Activated T-helper 1 cell treated with anti-CD3 and anti-CD28 coated beads, Interleukin-2, amount 50 U/mL, for 16 hours (primary cell): ENCODE measurements at places on chromosomes 5 and 9.

DNA sequence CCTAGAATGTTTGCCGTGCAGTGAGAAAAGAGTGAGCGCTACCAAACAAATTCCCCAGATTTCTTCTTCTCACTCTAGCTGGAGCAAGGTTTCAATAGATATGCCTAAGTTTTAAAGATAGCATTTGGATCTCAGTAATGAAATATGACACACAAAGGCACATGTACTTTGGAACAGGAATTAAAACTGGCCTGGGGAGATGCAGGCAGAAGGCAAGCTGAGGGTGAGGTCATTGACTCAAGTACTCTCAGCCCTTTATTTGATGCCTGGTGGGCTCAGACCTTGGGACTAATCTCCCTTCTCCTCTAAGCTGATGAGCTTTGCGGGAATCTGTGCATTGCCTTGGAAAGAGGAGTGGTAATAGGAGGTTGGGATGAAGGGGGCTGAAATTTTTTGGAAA is 323.3 kb upstream of the SLC30A5 start:
- DNase-seq: no peak

GRCh38 chr5:162037431-162037830 is 30.1 kb upstream of the GABRG2 start:
- DNase-seq: no peak

DNA sequence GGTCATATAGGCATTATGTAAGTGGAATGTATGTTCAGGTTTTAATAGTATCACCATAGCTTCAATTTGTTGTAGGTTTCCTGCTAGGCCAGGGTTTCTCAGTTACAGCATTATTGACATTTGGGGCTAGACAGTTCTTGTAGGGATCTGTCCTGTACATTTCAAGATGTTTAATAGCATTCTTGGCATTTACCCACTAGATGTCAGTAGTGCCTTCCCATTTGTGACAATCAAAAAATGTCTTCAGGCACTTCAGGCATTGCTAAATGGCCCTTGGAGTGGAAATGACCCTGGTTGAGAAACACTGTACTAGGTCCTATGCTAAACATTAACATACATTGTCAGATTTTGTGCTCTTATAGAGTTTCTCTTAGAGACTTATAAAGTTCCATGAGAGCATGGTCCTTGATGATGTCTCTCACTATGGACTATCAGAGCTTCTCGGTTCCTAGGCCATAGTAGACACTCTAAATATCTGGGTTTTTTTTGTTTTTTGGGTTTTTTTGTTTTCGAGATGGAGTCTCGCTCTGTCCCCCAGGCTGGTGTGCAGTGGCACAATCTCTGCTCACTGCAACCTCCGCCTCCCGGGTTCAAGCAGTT is 1.4 kb downstream of the KIF20A start:
- DNase-seq: no peak

DNA sequence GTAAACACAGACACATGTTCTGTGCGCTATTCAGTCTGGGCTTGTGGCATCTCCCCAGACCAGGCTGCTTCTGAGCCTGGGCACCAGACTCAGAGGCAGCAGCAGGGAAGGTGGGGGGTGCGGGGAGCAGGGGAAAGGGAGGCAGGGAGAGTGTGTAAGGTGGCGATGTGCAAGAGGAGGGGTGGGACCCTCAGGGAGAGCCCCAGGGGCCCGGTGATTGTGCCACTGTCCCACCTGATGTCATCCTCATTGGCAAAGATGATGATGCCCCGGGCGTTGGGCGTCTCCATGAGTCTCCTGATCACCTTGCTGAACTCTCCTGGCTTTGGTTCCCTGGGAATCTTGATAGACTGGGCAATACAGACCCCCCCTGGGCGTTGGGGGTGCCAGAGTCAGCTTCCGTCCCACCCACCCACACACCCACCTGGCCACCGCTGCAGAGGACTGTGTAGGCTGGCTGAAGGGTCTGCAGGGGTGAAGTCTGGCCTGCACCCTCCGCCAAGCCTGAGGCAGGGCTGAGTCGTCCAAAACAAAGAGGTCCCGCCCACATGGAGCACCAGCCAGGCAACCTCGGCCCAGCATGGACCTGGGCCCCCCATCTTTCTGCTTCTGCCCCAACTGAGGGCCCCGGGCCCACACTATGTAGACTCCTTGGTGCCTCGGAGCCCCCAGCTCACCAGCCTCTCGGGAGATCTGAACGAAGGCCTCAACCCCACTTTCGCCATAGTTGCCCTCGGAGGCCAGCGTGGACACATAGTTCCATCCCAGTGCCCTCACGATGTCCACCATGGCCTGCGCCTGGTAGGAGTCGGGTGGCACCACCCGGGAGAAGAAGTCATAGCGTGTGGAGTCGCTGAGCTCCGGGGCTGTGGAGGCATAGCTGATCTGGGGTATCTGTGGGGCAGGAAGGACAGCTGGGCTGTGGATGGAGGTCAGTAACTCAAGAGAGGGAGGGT is 3.7 kb downstream of the GRM6 start:
- no peak for DNase-seq

- DNase-seq: no peak
Observed at GRCh38 chr5:83400241-83400640, 71.3 kb upstream of the VCAN start.

DNA sequence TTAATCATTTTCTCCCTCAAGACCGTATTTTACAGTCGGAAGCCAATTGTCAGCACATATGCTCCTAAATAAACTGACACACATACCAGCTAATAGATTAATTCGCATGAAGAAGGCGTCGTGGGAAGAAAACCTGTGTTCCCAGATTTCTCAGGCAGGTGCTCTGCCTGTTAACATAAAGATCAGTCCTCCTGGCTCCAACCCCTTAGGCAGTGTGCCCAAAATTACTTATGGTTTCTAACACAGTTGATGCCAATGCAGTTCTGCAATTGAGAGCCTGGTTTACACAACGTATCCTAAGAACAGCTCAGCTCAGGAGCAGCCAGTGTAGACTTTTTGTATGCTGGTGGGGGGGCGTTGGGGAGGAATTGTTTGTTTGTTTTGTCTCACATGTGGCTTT is 208.3 kb downstream of the ENC1 start:
- DNase-seq: no peak

DNA sequence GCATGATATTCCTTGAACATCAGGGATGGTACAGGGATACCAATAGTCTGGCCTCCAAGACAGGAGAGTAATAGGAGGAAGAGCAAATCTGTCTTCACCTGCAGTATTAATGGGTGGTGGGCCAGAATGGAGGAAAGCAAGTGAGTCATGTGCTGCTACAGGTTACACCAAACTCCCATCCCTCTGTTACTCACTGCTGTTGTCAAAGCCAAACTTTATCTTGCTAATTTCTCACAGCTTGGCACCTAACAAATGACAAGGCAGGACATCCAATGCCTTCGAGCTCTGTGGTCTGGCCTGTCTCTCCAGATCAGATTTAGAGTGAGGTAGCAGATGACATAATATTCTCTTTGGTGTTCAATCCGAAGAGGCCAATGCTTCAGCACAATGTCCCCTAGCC is 26.8 kb downstream of the PLAC8L1 start:
- DNase-seq: no peak

GRCh38 chr5:118794281-118794680 is 194.1 kb downstream of the DTWD2 start:
- no peak for DNase-seq

GRCh38 chr9:74444369-74444768 is 52.8 kb upstream of the RORB start:
- no peak for DNase-seq

DNA sequence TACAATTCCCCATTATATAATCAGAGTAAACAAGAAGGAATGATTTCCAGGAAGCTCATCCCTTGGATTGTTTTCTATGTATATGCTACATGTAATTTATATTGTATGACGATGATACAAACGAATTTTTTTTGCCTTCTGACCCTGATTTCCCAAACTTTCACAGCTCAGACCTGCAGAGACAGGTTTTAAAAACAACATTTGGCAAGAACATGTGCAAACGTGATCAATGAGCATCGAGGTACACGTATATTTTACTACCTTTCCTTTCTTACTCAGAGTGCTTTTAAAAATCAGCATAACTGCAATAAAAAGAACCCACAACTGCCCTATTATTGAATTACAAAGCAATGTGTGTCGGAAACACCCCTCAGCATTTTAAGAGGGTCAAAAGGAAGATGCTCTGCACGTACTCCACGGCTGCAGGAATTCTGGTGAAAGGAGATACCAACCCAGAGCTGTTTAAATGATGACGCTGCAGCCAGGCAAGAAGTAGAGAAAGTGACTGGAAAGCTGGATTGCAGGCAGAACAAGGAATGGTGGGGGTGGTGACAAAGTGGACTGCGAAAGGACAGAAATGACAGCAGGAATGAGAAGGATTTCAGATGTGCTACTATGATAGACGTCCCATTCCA is 533.5 kb downstream of the RAB3C start:
- DNase-seq: no peak

DNA sequence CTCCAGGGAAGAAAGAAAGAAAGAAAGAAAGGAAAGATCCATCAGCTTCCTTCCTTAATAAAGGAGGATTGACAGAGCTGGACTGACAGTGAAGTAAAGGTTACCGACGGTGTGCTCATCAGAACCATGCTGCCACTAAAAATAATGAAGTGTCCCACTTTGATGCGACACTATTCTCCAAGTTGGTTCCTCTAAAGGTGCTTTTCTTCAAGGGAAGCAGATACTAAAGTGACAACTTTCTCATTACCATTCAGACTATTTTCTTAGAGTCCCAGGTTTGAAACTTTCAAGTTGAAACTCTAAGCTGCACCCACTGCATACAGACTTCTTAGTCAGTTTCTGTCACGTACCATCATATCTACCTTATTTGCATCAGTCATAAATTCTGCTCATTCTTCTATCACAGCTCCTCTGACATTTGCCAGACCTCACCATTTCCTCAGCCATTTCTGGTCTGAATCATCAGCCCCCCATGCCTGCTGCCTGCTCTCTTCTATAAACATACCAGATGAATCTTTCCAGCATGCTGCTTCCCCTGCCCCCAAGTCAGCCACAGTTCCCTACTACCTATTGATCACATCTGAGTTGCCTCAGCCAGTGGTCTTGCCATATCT is 177.6 kb downstream of the DEPDC1B start:
- no peak for DNase-seq
